ENCODE measurements at places on chromosomes 2 and 18.

GRCh38 chr2:32632089-32632488 is 4.2 kb downstream of the TTC27 start:
- DNase-seq = no peak

GRCh38 chr18:76161983-76162382 is 333.1 kb downstream of the ZNF516 start:
- DNase-seq = no peak

- no peak for DNase-seq
Measured at GRCh38 chr2:113084249-113085000, 16.7 kb downstream of the IL1F10 start.

DNA sequence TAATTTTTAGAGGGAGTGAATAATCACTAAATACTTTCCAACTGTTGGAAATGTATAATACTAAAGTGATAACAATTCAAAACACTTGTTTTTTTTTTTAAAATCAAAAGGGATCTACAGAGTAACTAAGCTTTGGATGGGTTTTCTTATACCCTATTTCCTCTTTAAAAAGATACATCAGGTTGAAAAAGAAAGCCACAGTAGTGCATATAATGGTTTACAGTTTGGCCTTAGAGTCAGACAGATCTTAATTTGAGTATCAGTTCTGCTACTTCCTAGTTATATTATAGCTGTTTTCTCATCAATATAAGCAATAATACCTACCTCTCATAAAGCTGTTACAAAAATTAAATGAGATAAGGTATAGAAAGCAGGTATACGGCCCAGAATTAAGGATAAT is 28.5 kb downstream of the PSME4 start:
- no peak for DNase-seq

DNA sequence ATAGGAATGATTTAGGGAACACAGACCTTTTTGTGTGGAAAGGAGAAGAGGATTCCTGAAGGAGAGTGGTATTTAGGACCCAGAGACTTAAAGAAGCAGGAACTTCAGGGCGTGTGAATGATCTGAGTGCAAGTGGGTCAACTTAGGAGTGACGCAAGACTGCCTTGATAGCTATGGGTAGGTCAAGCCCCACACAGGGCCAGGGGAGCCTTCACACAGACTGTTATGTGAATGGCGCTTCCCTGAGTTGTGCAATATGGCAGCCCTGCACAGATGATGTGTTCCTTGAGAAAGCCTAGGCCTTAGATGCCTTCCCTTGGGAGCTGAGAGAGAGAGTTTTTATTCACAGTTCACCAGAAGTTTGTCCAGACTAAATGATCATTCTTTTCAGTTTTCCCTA is 47.1 kb upstream of the IGFBP5 start:
- DNase-seq = no peak

GRCh38 chr2:220552790-220553535 is 925.5 kb downstream of the SLC4A3 start:
- DNase-seq = no peak

DNA sequence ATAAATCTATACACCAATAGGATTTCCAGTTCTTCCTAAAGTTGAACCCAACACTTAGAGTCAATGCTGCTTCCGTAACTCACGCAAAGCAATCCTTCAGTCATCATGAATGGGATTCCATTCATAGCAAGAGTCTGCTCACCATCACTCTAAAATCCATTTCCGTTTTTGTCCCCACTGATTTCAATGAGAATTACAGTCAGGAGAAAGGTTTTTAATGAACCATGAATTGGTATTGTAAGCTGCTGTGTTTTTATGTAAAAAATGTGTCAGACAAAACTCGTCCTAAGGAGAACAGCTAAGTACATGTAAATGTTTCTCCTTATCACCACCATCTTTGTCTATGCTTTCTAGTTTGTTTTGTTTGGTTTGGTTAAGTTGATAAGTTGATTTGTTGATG is 391.5 kb downstream of the IRS1 start:
- DNase-seq = no peak

GRCh38 chr18:10856132-10856531 is 293.2 kb downstream of the PIEZO2 start:
- no peak for DNase-seq

DNA sequence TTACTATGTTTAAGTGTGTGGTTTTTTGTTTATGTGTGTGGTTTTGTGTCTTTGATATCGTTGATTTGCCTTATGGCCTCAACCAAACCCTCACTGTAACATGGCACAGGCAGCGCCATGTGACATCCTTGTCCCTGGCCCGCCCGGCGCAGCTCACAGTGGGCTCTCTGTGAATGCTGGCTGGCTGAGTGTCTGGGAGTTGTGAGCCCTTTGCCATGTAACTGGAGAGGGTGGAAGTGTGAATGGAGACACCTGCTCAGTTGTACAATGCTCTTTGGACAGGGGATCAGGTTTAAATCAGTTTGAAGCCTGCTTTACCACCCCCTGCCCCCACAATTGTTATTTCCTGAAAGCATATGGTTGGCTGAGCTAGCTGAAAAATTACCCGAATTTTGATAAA is 41.8 kb downstream of the TCF7L1 start:
- no peak for DNase-seq

GRCh38 chr2:96115631-96116423 is 544 bp downstream of the ADRA2B start:
- DNase-seq = no peak

DNA sequence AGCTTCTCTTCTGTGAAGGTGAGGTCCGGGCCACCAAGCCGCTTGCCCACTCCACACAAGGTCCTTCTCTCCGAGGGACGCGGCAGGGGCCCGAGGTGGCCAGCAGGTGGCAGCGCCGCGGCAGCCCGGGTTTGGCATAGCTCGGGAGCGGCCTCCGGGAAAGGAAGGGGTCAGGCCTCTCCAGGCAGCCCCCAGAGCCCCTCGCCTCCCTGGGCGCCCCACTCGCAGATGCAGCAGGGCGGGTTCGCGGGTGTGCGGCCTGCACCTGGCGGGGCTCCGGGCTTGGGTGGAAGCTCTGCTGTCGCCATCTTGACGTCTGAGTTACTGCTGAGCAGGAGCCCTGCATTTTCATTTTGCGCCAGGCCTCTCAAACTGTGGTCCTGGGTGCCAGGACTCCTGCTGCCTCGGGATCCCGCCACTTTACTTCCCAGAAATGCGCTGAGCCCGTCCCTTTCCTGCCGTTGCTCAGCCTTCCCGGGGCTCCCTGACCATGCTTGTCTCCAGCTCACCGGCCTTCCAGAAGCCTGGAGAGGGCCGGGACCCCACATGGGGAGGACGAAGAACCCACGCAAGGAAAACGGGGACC is 18.6 kb upstream of the NCL start:
- no peak for DNase-seq

DNA sequence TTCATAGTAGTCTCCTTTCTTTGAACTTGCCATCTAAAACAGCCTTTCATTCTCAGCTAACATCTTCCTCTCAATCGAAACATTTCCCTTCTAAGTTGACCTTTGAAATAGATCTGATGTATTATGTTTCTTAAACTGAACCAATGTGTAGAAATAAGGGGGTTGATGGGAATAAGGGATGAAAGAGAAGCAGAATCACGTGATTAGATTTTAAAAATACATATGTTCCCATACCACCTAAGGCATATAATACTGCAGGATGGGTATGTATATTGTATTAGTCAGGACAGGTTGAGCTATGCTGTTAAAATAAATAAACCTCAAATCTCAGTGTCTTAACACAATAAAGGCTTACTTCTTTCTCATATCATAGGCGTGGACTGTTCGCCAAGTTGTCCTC is 207.5 kb upstream of the SRD5A2 start:
- no peak for DNase-seq

DNA sequence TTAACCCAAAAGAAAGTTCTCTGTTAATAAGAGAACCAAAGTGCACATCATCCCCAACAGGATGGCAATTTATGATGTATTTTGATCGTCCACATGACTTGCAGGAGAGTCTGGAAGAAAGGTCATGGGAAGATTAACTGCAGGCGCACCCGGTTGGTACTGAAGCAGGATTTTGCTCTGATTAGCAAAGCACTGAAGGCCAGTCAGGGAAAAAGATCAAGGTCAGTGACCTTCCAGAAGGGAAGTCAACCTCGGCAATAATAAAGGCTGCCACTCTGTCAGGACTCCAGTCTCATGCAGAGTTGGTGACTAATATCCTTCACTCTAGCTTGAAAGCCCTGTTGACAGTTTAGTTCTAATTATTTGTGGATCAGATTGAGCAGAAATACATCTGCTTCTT is 432.7 kb upstream of the RAB12 start:
- no peak for DNase-seq

All from iPS DF 6.9 (cell line).